Activated T-cell treated with anti-CD3 and anti-CD28 coated beads for 24 hours (primary cell): ENCODE measurements at places on chromosomes 3 and 15.

- DNase-seq = no peak
Observed at GRCh38 chr3:194075802-194076460, 60.0 kb upstream of the HES1 start.

- no peak for DNase-seq
Observed at GRCh38 chr15:93033434-93034045, 55.5 kb downstream of the RGMA start.

- DNase-seq = no peak
Observed at GRCh38 chr3:32045091-32045915, 61.1 kb upstream of the GPD1L start.

- no peak for DNase-seq
Observed at GRCh38 chr15:91698241-91698640, 155.3 kb upstream of the SLCO3A1 start.

DNA sequence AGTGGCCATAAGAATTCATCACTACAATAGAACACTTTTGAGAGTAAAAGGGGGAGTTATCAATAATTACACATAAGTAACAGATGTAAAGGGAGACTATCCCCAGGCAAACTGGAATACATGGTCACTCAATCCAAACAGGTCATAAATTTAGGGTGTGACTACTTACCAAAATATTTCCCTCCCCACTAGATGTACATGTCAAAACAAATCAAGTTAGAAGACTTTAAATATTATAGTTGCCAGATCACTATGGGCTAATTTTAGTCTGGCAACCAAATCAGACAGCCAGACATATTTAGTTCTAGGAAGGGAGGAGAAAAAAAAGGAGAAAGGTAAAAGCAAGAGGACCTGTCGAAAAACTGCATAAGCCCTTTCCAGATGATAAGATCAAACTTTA lies 23.1 kb downstream of the SLC24A5 start:
- DNase-seq = no peak

- no peak for DNase-seq
Observed at GRCh38 chr15:60699845-60700244, 220.9 kb upstream of the ICE2 start.

- no peak for DNase-seq
Observed at GRCh38 chr3:74756674-74757073, 142.2 kb upstream of the CNTN3 start.

- no peak for DNase-seq
Observed at GRCh38 chr15:81886591-81886990, 159.2 kb downstream of the MEX3B start.

DNA sequence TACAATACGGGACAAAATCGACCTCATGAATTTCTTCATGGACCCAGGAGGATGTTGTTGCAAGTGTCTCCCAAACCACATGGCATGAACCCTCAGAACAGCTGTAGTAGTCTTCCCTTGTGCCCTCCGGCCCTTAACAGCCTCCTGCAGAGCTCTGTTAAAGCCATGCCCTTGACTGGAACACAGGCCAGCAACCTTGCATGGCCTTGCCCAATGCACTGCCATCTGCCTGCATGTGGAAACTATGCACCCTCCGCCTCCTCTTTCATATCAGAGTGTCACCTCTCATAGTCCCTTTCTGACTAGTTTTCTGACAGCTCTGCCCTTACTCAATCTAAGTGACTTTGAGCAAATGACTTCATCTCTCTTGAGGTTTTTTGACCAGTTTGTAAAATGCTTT lies 39.4 kb upstream of the TRIM71 start:
- no peak for DNase-seq

DNA sequence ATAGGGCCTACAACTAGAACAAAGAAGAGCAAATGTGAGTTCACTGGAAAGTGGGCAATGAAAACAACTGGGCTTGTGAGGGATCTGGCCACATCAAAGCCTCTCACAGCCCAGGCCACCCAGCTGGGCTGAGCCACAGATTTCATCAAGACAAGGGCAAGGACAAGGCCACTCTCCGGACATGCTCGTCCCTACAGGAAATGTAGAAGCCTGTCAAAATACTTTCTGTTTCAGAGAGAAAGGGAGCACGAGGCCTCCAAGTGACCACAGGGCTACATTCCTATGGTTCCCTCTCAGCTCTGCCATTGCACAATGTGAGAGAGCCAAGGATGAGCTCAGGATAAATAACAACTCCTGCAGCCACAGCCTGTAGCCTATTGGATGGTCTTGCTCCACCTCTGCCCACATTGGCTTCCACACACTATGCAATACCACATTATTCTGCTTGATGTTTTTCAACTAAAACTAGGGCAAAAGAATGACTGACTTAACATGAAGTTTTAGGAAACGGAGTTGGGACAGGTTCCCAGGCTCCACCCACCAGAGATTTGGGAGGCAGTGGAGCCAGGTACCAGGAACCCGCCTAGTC lies 12.1 kb downstream of the TBC1D2B start:
- DNase-seq = no peak

GRCh38 chr3:98500019-98500418 lies 2.5 kb downstream of the OR5K2 start:
- DNase-seq = no peak

DNA sequence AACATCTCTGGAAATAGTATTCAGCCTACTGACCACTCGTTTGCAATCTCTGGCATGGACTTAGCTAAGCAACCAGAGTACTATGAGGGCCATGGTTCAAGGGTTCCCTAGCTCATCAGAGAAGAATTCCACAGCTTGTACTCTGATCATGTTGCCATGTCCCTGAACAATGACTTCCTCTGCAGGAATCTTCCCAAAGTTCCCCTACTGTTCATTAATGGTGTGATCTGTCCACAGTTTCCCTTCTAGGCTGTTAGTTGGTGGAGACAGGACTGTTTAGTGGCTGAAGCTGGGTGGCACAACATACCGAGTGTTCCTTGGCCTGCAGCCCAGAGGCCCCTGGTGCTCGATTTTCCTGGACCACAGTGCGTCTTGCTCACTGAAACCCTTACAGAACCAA lies 44.4 kb upstream of the GALNT15 start:
- DNase-seq = no peak
